ENCODE measurements at places on chromosomes 7 and 10.

GRCh38 chr10:17805330-17805729, 3.8 kb upstream of the MRC1 start:
- no peak for DNase-seq

DNA sequence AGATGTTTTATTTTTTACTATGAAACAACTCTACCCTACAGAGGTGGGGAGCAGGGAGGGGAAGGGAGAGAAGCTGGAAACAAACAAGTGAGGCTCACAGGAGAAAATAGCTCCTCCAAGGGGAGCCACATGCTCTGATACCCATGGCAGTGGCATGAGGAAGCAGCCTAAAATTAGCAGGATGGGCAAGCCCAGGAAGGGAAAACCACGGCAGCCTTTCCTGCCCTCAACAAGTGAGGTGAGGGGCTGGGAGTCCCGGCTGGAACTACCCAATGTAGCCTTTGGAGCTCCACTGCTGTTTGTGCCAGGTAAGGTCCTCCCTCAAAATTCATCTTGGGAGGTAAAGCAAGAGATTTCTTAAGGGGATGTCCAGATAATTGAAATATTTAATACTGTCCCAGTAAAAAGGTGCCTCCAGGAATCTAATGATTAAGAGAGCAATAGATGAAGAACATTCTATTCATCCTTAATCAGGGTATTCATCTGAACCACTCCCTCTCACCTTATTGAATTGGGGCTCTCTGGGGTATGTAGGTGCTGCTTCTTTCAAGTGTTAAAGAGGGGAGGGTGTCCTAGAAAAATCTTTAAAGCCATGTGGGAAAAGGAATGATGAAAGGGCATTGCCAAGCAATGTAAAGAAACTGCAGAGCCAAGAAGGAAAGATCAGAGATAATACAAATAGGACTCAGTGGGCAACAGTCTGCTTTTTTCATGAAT, 12.8 kb upstream of the HERC4 start:
- DNase-seq: no peak

GRCh38 chr7:130415006-130415405, 25.8 kb downstream of the CEP41 start:
- DNase-seq: no peak

GRCh38 chr7:11524476-11525397, 307.3 kb downstream of the THSD7A start:
- no peak for DNase-seq

- no peak for DNase-seq
Observed at GRCh38 chr10:34124522-34125035, 690.5 kb downstream of the PARD3 start.

DNA sequence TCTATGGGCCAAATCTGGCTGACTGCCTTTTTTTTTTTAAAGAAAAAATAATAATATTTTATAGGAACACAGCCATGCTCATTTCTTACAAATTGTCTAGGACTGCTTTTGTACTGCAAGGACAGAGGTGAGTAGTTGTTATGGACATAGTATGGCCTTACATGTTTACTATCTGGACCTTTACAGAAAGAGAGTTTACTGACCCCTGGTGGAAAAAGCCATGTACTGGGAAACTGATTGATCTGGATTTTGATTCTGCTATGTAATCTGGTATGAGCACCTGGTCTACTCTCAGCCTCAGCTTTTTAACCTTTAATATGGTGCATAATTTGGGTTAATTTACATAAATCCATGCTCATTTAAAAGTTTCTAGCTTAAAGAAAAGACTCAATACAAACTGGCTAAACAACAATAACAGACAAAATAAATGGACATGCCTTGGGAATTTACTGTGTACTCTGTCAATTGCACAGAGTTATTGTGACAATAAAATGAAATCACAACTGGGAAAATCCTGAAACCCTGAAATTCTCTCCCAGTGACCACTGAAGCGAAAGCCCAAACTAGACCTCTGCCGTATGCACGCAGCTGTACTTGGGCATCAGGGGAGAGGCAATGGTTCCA, 260.7 kb downstream of the BMPER start:
- DNase-seq: no peak

DNA sequence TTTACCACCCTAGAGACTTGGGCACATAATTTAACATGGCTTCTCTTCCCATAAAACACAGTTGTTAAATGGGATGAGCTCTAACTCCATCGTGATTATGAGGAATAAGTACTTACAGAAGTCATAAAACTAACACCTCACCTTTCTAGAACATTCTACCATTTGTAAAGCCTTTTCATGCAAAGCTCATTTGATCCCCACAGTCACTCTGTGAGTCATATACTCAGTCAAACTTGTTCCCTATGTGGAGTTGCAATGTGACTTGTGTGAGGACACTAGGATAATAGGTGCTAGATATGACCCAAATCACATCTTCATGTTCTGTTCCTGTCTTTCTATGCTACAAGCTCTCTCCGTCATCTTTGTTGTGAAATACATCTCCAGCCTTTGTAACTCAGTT, 371.7 kb downstream of the WDR11 start:
- DNase-seq: no peak

- no peak for DNase-seq
Observed at GRCh38 chr10:133442967-133443924, 10.5 kb upstream of the SCART1 start.

DNA sequence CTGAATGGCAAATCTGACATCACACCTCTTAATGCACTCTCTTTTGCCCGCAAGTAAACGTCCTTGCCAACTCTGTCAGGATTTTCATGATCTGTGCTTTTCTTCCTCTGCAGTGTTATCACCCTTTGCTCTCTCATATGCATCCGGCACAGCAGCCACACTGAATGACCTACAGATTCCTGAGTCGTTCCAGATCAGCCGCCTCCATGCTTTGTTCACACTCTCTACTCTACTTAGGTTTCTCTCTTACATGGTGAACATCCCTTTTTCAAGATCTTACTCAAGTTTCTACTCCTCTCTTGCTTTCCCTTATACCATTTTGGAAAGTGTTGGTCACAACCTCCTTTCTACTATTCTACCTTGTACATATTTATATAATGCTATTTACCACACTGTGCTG, 127.7 kb upstream of the AOAH start:
- no peak for DNase-seq

GRCh38 chr7:1176891-1177373, 16.9 kb upstream of the ZFAND2A start:
- peak; percentile 79 for DNase-seq

DNA sequence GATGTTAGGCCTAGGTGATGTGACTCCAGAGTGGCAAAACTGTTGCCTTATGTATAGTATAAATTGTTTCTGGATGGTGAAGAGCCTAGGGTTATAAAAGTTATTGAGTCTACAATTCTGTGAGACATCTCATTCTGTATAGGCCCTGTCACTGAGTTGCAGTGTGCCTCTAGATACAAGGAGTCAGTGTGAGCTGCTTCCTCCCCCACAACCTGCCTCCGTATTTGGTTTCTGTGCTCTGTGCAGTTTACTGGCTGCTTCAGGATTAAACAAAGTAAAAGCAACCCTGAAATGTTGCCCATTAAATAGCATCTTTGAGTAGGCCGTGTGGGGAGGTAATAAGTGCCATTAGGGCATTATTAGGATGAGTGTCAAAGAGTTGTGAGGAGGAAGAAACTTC, 1.9 kb upstream of the IFRD1 start:
- no peak for DNase-seq

- DNase-seq: no peak
Observed at GRCh38 chr10:78814407-78814806, 254.4 kb upstream of the ZMIZ1 start.

DNA sequence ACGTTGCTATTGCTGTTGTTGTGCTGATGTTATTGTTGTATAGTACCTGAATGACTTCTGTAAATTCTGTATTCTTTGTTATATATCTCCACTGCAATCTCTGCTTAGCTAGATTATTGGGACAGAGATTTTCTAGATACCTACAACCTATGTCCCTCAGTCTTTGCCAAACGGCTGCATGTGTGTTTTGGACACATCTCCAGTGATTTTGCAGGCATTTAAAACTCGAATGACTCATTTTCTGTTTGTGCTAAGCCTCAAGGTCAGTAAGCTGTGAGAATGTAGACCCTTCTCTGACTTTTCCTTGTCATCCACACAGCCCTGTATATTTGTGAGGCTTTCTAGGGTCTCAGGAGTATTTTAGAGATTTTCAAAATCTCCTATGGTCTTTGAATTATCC, 410.7 kb downstream of the POM121L12 start:
- no peak for DNase-seq

- no peak for DNase-seq
Observed at GRCh38 chr7:47950714-47951113, 2.4 kb upstream of the PKD1L1 start.

DNA sequence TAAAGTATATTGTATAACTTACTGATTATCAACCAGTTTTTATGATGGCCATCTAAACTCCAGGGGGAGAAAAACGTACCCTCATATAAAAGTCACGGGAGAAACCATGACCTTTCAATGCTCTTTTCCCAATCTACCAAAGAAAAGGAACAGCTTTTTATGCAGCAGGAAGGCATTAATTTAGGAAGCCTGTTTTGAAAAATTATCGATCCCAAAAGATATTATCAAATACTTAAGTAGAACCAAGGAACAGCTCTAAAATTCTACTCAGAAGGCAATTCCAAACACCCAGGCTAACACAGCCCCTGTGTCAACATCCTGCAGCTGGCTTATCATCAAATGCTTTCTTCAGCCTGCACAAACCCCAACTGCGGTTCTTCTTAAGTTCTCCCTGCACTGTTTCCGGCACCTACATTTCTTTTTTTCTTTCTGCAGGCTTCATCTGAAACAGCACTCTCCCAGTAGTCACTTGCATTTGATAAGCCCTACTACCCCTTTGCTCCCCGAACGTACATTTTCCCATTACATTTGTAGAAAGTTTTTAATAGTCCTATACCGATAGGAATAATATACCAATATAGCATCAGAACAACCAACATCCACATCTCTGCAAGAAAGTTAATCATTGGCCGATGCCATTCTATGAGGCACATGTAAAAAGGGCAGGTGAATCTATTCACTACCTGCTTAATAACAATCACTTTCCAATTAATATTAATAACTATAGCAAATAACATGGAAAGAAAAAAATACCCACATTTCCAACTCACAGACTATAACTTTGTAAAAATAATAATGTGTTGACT, 47.9 kb downstream of the PIP4K2A start:
- DNase-seq: no peak

- no peak for DNase-seq
Observed at GRCh38 chr10:117533507-117534281, 8.9 kb upstream of the EMX2 start.

DNA sequence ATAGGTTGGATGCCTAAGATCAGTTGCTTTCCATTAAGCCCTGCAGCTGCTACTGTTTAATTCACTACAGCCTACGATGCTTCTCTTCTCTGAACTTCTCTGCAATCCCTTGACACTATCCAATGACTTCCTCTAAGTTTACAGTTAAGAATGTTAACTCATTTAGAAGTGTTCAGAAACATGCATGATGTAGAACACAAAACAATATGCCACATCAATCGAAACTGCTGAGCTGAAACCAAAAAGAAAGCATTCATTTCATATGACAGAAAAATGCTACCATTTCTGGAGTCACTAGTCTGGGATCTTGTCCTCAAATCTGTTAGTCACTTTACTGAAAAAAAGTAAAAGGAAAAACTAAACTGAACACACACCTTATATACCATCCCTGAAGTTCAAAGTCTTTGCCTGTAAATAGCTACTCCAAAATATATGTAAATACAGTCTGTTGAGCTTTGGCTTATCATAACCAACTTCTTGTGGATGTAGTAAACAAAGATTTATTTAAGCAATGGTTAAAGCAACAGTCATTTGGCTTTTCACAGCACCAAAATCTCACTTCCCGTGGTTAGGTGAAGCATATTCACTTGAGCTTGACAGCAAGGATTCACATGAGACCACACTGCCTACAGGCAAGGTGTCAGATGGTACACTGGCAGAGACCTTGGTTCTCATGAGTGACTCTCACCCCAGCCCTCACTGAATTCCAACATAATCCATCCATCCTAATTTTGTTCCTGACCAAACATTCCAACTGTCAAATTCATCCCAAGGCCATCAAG, 187.0 kb downstream of the PPP1R17 start:
- DNase-seq: no peak

DNA sequence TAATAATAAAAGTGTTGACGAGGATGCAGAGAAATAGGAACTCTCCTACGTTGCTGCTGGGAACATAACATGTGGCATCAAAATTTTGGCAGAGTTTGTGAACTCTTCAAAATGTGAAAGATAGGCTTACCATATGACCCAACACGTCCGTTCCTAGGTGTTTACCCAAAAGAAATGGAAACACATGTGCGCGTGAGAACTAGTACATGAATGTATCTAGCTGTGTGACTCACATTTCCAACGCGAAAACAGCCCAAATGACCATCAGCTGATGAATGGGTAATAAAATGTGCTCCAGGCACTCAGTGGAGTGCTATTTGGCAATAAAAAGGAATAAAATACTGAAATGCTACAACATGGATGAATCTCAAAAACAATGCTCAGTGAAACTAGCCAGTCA, 10.4 kb upstream of the ELFN1 start:
- DNase-seq: no peak

DNA sequence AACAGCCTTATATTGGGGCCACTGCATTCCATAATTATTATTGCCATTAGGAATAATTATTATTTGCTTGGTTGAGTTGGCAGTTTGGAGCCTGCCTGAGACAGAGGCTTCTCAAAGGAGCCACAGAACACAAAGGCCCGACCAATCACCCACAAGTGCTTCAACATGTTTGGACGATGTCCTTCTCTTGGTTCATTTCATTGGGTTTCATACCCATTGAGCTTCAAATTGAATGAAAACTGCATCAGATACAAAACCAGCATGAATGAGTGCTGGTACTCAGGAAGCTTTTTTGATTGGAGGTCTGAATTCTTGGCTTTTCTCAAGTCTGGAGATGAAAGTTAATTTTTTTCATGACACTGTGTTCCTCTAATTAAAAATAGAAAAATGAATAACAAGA, 168.3 kb downstream of the CREB5 start:
- no peak for DNase-seq

GRCh38 chr10:122362031-122362592, 12.4 kb upstream of the PLEKHA1 start:
- DNase-seq: no peak

Measured in activated T-cell treated with anti-CD3 and anti-CD28 coated beads for 4 hours (primary cell).